ENCODE measurements at places on chromosomes 4 and X.

- no peak for DNase-seq
Measured at GRCh38 chrX:24380262-24381187, 20.1 kb downstream of the SUPT20HL1 start.

- no peak for DNase-seq
Measured at GRCh38 chr4:76703123-76703490, 194.8 kb downstream of the SOWAHB start.

DNA sequence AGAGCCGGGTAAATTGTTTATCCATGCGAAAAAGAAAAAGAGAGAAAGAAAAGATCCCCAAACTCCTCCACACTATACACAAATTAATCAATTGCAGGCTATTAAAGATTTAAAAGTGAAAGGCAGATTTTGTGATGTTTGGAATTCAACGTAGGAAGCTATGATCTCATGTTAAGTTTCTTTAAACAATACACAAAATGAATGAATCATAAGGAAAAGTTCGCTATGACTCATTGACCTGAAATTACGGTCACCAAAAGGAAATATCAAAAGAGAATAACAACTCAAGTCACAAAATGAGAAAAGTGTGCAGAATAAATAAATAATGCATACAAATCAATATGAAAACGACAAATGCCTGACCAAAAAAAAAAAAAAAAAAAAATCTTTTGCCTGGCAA is 28.6 kb downstream of the CLNK start:
- DNase-seq, result no peak

DNA sequence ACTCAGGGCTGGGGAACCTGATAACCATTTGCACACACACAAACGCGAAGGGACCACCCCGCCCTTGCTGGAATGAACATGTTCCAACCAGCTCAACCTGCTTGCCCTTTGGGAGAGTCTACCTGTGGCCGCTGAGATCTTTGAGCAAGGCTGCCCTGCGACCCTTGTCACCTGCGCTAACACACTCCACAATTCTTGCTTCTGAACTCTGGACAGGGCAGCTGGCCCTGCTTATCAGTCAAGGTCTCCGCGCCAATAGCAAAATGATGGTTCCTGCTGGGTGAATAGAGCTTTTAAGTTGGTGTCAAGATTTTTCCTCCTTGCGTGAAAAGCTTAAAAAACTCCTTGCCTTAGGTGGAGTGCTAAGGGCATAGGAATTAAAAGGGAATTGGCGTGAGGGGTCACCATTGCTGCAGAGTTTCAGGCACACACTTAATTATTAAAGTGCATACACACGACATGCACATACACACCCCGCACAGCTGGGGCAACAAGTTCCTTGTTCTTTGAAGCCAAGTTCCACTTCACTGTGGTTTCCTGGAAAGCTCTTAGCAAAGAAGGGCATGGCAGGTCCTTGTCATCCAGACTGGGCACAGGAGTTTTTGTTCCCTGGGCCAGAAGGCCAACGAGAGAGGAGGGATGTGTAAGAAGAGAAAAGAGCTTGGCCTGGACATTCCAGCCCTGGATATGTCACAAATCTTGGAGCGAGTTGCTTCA is 207.7 kb downstream of the STIM2 start:
- no peak for DNase-seq
